ENCODE measurements at places on chromosomes 16 and 17.

DNA sequence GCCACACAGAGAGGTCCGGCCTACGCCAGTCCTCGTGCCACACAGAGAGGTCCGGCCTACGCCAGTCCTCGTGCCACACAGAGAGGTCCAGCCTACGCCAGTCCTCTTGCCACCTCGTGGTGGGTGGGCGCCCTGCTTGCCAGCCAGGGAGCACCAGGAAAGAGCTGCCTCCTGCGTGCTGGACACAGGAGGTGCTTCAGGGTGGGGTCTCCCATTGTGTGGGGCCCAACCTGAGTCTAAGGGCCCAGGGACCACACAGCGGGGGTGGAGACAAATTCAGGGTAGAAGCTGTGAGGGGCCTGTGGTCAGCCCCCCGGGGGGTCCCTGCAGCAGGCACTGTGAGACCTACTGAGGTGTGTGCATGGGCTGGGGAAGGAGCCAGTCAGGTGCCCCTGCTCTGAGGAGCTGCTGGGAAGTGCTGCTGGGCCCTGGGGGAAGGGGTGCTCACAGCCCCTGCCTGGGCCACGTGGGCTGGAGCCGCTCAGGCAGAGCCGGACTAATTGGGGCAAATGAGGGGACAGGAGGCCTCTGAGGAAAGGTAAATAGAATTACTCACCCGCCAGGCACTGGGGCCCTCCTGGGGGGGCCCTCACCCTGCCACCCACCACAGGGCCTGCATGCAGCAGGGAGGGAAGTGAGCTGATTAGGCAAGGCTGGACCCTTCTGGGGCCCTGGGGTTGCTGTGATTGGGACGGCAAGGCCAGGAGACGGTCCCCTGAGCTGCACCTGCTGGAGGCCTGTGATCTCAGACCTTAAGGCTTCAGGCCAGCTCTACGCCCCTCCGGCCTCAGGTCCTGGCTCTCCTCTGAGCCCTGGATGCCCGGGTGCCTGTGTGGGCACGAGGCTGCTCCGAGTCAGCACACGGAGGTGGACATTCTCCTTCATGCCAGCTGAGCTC lies 11.0 kb downstream of the GCGR start:
- no peak for DNase-seq

- DNase-seq, result no peak
Observed at GRCh38 chr17:57823469-57824401, 26.1 kb downstream of the MRPS23 start.

- no peak for DNase-seq
Observed at GRCh38 chr17:60628252-60628889, 28.4 kb downstream of the PPM1D start.

- no peak for DNase-seq
Observed at GRCh38 chr17:76543482-76543825, 3.6 kb downstream of the PRCD start.

DNA sequence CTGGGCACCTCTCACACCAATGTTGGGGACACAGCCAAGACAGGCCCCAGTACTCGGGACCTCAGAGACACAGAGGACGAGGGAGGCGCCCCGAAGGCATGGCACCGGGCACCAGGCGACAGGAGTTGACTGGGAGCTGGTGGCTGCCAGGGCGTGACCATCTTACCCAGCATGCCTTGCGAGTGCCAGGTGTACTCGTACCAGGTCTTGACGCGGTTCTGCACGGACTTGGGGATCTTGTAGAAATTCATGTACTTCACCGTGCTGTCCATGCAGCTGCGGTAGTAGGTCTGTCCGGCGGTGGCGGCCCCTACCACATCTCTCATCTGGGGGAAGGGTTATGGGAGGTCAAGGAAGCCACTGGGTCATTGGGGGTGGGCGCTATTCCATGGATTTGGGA lies 67.3 kb downstream of the CNGB1 start:
- DNase-seq, result no peak

All from stimulated activated CD4-positive, alpha-beta T cell treated with anti-CD3 and anti-CD28 coated beads, TNF-alpha, amount 100 ng/mL, for 24 hours (primary cell).